Ovary (tissue), 10 donors: ENCODE measurements at places on chromosomes 1 and 21. TPM values are rescaled to one million over a fixed set of nuclear protein-coding genes. Genes with fewer than 3 reads are reported as not detected.

Gene HFM1
- 7.8 TPM for total RNA-seq

Gene OXCT2
- total RNA-seq = 4.3 TPM

Gene S100A7A
- total RNA-seq = not detected

DNA sequence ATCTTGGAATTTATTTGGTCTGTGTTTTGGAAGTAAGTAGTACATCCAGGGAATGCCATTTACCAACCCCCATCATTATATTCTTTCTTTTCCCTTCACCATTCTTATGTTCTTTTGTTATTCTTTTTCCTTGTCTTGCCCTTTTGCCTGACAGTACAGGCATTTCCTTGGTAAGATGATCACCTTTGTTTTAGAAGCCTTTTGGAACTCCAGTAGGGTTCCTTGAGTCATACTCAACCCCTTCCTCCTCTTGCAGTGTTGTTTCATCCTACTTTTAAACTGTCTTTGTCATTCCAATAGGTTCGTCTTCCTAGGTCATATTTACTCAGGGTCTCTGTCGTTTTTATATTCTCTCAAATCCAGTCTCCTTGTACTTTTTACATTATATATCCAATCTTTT lies 9.2 kb downstream of the MRPS21 start:
- no peaks in the 10 kb centered on the region for H3K4me1 ChIP-seq
- no peak overlapping the region for H3K4me3 ChIP-seq
- DNase-seq = no peak
- peak overlapping the region; percentile 71 for H3K27ac ChIP-seq
- H3K27me3 ChIP-seq = no peaks in the 10 kb centered on the region
- H3K36me3 ChIP-seq = no peaks in the 10 kb centered on the region

DNA sequence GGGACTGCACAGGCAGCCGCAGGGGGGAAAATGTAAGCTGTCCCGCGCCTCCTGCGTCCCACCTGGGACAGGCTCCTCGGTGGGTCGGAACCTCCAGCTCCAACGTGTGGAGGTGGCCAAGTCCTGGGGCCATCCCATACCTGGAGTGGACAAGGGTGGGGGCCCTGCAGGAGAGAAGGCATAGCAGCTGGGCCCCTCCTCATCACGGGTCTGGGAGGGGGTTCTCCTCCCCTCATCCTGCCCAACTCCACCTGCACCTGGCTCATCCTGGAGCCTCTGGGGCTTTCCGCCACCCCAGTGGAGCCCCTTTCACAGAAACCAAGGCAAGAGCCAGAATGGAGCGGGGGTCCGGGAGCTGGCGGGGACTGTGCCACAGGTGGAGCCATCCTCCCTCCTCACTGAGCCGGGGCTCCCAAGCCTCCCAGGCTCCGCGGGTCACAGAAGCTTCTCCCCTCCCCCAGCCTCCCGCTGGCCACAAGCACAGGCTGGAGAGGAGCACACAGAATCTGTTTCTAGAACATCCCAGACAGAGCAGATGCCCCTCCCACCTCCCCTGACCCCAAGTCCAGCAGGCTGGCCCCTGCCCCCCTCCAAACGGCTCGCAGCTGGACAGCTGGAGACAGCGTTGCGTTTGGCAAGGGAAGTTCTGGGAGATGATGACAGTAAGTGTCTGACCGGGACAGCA lies 65.8 kb downstream of the MEGF6 start:
- no peak overlapping the region for H3K27ac ChIP-seq
- H3K4me3 ChIP-seq = no peak overlapping the region
- no peaks in the 10 kb centered on the region for H3K36me3 ChIP-seq
- no peak for DNase-seq

DNA sequence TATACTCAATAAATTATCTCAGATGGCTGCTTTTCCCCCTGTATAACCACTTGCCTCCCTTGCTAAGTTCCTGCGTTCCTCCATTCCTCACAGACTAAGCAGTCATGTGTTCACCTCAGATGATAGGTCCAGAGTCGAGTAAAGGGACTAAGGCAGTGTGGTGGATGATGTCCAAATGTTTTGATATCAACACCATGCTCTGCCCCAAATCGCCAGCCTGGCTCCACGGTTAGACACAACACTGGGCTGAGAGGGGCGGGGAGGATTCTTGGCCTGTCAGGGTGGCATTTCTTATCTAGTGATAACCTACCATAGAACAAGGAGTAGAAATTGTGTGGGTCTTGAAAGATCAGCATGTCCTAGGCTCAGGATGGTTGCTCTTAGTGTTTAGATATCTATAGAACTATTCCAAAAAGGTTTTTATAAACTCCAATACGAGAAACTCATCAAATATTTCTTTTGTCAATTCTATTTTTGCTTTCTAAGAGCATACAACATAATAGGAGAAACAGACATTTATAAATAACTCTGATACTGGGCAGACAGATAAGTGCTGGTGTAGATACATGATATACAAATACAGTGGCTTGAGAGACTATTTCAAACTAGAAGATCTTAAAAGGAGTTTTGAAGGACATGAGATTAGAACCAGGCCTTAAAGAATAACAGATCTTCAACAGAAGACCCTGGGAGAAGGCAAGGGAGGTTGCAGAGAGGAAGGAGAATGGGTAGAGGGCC lies 21.5 kb downstream of the GJA5 start:
- no peaks in the 10 kb centered on the region for H3K27me3 ChIP-seq
- no peaks in the 10 kb centered on the region for H3K36me3 ChIP-seq
- no peak overlapping the region for H3K27ac ChIP-seq
- DNase-seq = no peak
- H3K4me1 ChIP-seq = no peaks in the 10 kb centered on the region

- no peaks in the 10 kb centered on the region for H3K27me3 ChIP-seq
- DNase-seq = no peak
- no peak overlapping the region for H3K4me3 ChIP-seq
- no peak overlapping the region for H3K27ac ChIP-seq
Observed at GRCh38 chr1:214216779-214217178, 64.2 kb upstream of the SMYD2 start.

DNA sequence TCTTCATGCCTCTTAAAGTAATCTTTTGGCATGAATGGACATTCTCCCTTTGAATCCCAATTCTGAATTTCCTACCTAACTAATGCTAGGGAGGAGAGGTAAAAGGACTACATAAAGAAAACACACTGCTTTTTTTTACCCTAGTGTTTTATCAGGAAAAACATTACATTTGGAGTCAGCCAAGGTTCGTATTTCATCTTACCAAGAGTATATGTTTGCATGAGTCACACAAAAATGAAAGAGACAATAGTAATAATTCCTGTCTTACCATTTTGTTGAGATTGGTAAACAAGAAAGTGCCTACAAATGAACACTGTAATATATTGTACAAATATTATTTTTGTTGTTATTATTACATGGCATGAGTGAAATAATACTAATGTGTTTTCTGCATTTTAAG lies 112.9 kb upstream of the WARS2 start:
- DNase-seq = no peak
- H3K4me1 ChIP-seq = no peaks in the 10 kb centered on the region
- H3K27ac ChIP-seq = no peak overlapping the region
- H3K4me3 ChIP-seq = no peak overlapping the region
- H3K27me3 ChIP-seq = no peaks in the 10 kb centered on the region

GRCh38 chr1:111032295-111032897 lies 68.7 kb upstream of the LRIF1 start:
- no peaks in the 10 kb centered on the region for H3K4me1 ChIP-seq
- no peaks in the 10 kb centered on the region for H3K27me3 ChIP-seq
- H3K36me3 ChIP-seq = no peaks in the 10 kb centered on the region
- no peak for DNase-seq
- H3K27ac ChIP-seq = no peak overlapping the region
- no peak overlapping the region for H3K4me3 ChIP-seq

GRCh38 chr1:64687725-64688327 lies 57.0 kb upstream of the RAVER2 start:
- no peak overlapping the region for H3K4me3 ChIP-seq
- peaks cover 1% of the 10 kb centered on the region for H3K4me1 ChIP-seq
- H3K27me3 ChIP-seq = no peaks in the 10 kb centered on the region
- DNase-seq = peak; percentile 19
- H3K27ac ChIP-seq = no peak overlapping the region

Gene NRDC
- 88.6 TPM for total RNA-seq

- H3K36me3 ChIP-seq = no peaks in the 10 kb centered on the region
- no peak overlapping the region for H3K4me3 ChIP-seq
- no peak for DNase-seq
- no peaks in the 10 kb centered on the region for H3K4me1 ChIP-seq
- H3K27me3 ChIP-seq = no peaks in the 10 kb centered on the region
Observed at GRCh38 chr1:181714428-181714827, 231.1 kb downstream of the CACNA1E start.

Gene FCAMR
- not detected for total RNA-seq

Gene TPTE
- not detected for total RNA-seq

GRCh38 chr21:38817371-38818324 lies 11.9 kb downstream of the ETS2 start:
- no peaks in the 10 kb centered on the region for H3K4me1 ChIP-seq
- H3K27ac ChIP-seq = no peak overlapping the region
- DNase-seq = no peak
- H3K36me3 ChIP-seq = no peaks in the 10 kb centered on the region

Gene FAM3B
- 1.8 TPM for total RNA-seq

- H3K4me3 ChIP-seq = no peak overlapping the region
- H3K4me1 ChIP-seq = peaks cover 3% of the 10 kb centered on the region
- H3K36me3 ChIP-seq = no peaks in the 10 kb centered on the region
- no peaks in the 10 kb centered on the region for H3K27me3 ChIP-seq
Observed at GRCh38 chr1:212562771-212563170, 45.8 kb upstream of the ATF3 start.

- peaks cover 11% of the 10 kb centered on the region for H3K4me1 ChIP-seq
- H3K27ac ChIP-seq = peak overlapping the region; percentile 80
- peak; percentile 39 for DNase-seq
- H3K27me3 ChIP-seq = no peaks in the 10 kb centered on the region
Observed at GRCh38 chr1:32014199-32014947, 705 bp downstream of the KHDRBS1 start.

DNA sequence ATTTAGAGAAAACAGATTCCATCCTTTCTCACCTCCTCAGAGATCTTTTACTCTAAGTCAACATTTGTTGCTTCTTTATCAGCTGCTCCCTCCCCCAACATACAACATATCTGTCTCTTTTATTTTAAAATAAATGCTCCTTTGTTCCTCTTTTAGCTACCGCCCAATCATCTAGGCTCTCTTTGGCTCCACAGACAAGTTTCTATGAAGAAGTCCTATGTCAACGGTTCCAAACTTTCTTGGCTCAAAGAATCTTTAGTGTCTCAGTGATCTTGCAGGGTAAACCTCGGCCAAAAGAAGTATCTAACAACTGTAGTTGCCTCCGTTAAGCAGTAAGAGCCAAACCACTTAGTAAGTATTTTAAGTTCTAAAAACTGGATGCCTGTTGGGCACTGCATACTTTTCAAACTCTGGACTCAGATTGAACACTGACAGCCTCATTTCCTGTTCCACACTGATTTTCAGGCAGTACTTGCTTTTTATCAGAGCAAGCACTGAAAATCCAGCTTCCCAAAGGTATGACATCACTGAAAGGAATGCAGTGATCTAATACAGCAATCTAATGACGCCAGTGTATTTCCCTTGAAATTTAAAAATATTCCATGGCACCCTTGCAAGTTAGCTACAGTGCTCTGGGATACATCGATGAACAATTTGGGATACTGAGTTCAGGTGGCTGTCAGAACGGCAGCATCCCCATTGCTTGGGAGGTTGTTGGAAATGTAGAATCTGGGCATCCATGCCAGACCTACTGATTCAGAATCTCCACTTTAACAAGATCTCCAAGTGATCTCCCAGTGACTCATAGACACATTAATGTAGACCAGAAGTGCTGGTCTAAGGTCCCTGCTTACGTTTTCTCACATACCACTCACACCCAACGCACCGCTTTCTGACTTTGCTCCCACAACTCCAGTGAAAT lies 26.8 kb downstream of the EGLN1 start:
- H3K4me1 ChIP-seq = peaks cover 3% of the 10 kb centered on the region
- H3K27ac ChIP-seq = no peak overlapping the region
- no peak overlapping the region for H3K4me3 ChIP-seq
- no peaks in the 10 kb centered on the region for H3K27me3 ChIP-seq
- no peak for DNase-seq

Gene SRM
- 111 TPM for total RNA-seq

Gene PADI2
- total RNA-seq = 1.2 TPM

- H3K4me3 ChIP-seq = no peak overlapping the region
- DNase-seq = no peak
- no peaks in the 10 kb centered on the region for H3K4me1 ChIP-seq
- peaks cover 3% of the 10 kb centered on the region for H3K27me3 ChIP-seq
Observed at GRCh38 chr1:65626003-65626402, 166.7 kb upstream of the PDE4B start.

Gene WARS2
- 14.7 TPM for total RNA-seq

- no peak for DNase-seq
- no peaks in the 10 kb centered on the region for H3K4me1 ChIP-seq
- no peaks in the 10 kb centered on the region for H3K36me3 ChIP-seq
- H3K4me3 ChIP-seq = no peak overlapping the region
- no peaks in the 10 kb centered on the region for H3K27me3 ChIP-seq
- H3K27ac ChIP-seq = no peak overlapping the region
Observed at GRCh38 chr1:228547464-228547792, 60.2 kb downstream of the RNF187 start.

- H3K4me1 ChIP-seq = peaks cover 7% of the 10 kb centered on the region
- no peak overlapping the region for H3K4me3 ChIP-seq
- H3K36me3 ChIP-seq = no peaks in the 10 kb centered on the region
- no peaks in the 10 kb centered on the region for H3K27me3 ChIP-seq
- no peak overlapping the region for H3K27ac ChIP-seq
Observed at GRCh38 chr1:183506561-183506960, 34.3 kb downstream of the SMG7 start.

DNA sequence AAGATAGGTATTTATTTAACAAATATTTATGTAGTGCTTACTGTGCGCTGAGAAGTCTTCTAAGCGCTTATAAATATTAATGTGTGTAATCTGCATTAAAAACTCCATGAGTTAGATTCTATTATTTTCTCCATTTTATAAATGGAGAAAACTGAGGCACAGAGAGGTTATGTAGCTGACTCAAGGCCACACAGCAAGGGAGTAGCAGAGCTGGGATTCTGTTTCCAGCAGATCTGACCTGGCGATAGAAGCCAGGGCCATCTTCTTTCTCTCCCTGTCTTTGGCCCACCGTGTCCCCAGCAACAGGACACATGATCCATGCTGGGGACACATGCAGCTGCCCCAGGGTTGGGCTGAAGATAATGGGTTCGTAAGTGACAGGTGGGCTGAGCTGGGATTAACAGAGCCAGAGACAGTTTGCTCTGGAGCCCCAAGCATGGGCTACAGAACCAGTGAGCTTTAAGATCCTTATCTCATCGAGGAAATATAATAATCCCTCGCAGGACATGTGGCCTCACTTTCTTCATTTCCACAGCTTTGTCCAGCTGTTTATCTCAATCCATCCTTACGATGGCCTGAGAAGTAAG lies 30.3 kb downstream of the IGSF21 start:
- H3K36me3 ChIP-seq = no peaks in the 10 kb centered on the region
- no peak overlapping the region for H3K4me3 ChIP-seq
- H3K27me3 ChIP-seq = no peaks in the 10 kb centered on the region
- H3K27ac ChIP-seq = no peak overlapping the region
- no peak for DNase-seq

GRCh38 chr1:56416495-56416894 lies 162.9 kb downstream of the PLPP3 start:
- no peak for DNase-seq
- H3K27ac ChIP-seq = no peak overlapping the region
- no peak overlapping the region for H3K4me3 ChIP-seq
- H3K27me3 ChIP-seq = no peaks in the 10 kb centered on the region
- H3K4me1 ChIP-seq = no peaks in the 10 kb centered on the region
- H3K36me3 ChIP-seq = no peaks in the 10 kb centered on the region
